ENCODE measurements at places on chromosomes 12 and 14. TPM values are rescaled to one million over a fixed set of nuclear protein-coding genes. Genes with fewer than 3 reads are reported as not detected.

GRCh38 chr12:84131076-84131475, 781.5 kb downstream of the SLC6A15 start:
- H3K36me3 ChIP-seq: no peaks in the 10 kb centered on the region
- no peak for DNase-seq
- H3K4me3 ChIP-seq: no peak overlapping the region
- H3K27me3 ChIP-seq: no peaks in the 10 kb centered on the region
- no peaks in the 10 kb centered on the region for H3K4me1 ChIP-seq
- no peak overlapping the region for H3K27ac ChIP-seq

DNA sequence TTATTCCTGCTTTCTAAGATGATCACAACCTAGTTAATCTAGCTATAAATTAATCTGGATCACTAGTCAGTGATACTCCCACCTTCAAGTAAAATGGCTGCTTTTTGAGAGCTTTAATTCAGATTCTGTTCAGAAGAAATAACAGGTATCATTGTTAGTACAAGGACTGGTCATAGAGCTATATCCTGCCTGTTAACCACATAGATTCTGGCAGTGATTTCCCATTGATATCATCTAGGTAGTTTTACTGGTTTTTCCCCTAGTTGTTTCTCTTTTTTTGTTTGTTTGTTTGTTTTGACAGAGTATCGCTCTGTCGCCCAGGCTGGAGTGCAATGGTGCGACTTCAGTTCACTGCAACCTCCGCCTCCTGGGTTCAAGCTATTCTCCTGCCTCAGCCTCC, 39.0 kb upstream of the HIF1A start:
- no peak overlapping the region for H3K4me3 ChIP-seq
- no peaks in the 10 kb centered on the region for H3K36me3 ChIP-seq
- no peaks in the 10 kb centered on the region for H3K27me3 ChIP-seq

DNA sequence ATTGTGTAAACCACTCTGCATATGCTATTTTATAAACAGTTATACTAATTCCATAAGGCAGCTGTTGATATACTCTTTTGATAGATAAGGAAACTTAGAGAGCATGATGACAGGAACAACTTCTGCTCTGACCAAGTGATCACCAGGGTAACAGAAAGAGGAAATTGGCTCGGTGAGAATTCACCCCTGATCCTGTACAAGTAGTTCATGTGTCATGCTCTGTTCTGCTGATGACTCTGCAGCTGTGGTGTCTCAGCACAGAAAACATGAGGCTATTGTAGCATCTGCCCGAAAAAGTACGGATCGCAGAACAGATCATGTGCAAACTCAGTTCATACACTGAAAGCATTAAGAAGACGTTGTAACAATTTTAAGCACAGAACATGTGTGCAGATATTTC, 345.0 kb downstream of the LRIG3 start:
- no peak overlapping the region for H3K4me3 ChIP-seq
- no peak for DNase-seq
- no peak overlapping the region for H3K27ac ChIP-seq
- H3K4me1 ChIP-seq: no peaks in the 10 kb centered on the region

- no peaks in the 10 kb centered on the region for H3K36me3 ChIP-seq
- H3K27ac ChIP-seq: no peak overlapping the region
- H3K27me3 ChIP-seq: no peaks in the 10 kb centered on the region
- H3K4me1 ChIP-seq: no peaks in the 10 kb centered on the region
- no peak for DNase-seq
These were observed 467 bp upstream of the ANHX start for GRCh38 chr12:133236144-133236543.

GRCh38 chr12:1212526-1212925, 221.5 kb downstream of the ERC1 start:
- no peaks in the 10 kb centered on the region for H3K27me3 ChIP-seq
- no peak overlapping the region for H3K27ac ChIP-seq
- DNase-seq: no peak
- no peaks in the 10 kb centered on the region for H3K36me3 ChIP-seq
- no peak overlapping the region for H3K4me3 ChIP-seq
- H3K4me1 ChIP-seq: peaks cover 30% of the 10 kb centered on the region

- no peaks in the 10 kb centered on the region for H3K36me3 ChIP-seq
- H3K27me3 ChIP-seq: no peaks in the 10 kb centered on the region
- no peak overlapping the region for H3K27ac ChIP-seq
- no peak overlapping the region for H3K4me3 ChIP-seq
These were observed 10.7 kb upstream of the C12orf76 start for GRCh38 chr12:110058875-110059615.

- no peak overlapping the region for H3K27ac ChIP-seq
- H3K27me3 ChIP-seq: no peaks in the 10 kb centered on the region
- no peak overlapping the region for H3K4me3 ChIP-seq
- H3K36me3 ChIP-seq: no peaks in the 10 kb centered on the region
- H3K4me1 ChIP-seq: no peaks in the 10 kb centered on the region
These were observed 90.1 kb upstream of the FOXG1 start for GRCh38 chr14:28676479-28676878.

- H3K4me1 ChIP-seq: peaks cover 12% of the 10 kb centered on the region
- no peak overlapping the region for H3K4me3 ChIP-seq
- no peaks in the 10 kb centered on the region for H3K36me3 ChIP-seq
- H3K27me3 ChIP-seq: no peaks in the 10 kb centered on the region
- peak overlapping the region; percentile 68 for H3K27ac ChIP-seq
These were observed 15.3 kb downstream of the KMT5A start for GRCh38 chr12:123399255-123399617.

DNA sequence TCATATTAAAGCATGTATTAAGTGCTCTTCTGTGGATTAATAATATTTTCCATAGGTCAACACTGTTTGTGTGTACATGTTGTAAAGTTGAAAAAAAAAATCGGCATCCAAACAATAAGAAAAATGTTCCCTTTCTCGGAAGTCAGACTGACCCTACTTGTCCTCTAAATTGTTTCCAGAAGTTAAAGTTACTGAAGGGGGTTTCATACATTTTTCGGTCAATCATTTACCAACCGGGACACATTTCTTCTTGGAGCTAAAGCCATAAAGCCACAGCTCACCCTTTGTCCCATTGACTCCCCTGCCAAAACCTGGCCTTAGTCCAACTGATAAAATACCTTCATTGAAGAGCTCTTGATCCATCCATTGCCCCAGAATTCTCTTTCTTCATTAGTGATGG, 230.0 kb downstream of the ANO2 start:
- H3K4me1 ChIP-seq: peaks cover 30% of the 10 kb centered on the region
- H3K4me3 ChIP-seq: no peak overlapping the region
- no peak overlapping the region for H3K27ac ChIP-seq

GRCh38 chr12:57340104-57340503, 89.1 kb upstream of the STAC3 start:
- H3K27me3 ChIP-seq: no peaks in the 10 kb centered on the region
- H3K36me3 ChIP-seq: no peaks in the 10 kb centered on the region
- peak; percentile 84 for DNase-seq
- H3K4me3 ChIP-seq: no peak overlapping the region
- peak overlapping the region; percentile 73 for H3K27ac ChIP-seq
- peaks cover 33% of the 10 kb centered on the region for H3K4me1 ChIP-seq

DNA sequence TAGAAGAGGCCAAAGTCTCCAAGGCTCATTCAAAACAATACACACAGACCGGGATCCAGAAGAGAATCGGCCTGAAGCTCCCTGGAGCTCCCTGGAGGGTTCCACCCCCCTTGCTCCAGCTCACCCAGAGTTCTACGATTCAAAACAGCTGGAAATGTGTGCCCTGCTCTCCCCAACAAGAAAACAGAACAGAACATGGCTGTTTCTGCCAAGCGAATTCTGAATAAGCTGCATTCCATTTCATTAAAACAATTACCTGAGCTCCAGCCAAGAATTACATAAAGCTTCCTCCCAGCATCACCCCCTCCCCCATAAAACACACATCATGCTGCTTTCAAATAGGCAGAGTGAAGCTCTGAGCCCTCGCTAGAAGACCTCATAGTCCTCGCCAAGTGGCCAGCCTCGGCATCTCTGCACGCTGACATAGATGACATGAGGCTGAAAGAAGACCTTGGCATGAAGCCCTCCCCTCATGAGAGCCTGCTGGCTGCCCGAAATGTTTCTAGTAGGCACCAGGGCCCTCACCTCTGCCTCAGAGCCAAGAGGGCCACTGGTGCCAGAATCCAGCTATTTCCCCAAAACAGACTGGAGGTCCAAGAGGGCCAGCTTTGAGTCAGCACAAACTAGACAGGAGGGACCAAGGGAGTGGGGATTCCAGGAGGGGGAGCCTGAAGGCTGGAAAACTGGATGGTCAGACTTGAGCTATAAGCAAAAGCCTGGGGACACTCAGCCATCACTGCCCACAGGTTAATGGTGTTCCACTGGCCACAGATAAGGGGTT, 8.3 kb downstream of the PXN start:
- peak; percentile 72 for DNase-seq
- peaks cover 98% of the 10 kb centered on the region for H3K4me1 ChIP-seq
- no peak overlapping the region for H3K4me3 ChIP-seq
- no peaks in the 10 kb centered on the region for H3K27me3 ChIP-seq

DNA sequence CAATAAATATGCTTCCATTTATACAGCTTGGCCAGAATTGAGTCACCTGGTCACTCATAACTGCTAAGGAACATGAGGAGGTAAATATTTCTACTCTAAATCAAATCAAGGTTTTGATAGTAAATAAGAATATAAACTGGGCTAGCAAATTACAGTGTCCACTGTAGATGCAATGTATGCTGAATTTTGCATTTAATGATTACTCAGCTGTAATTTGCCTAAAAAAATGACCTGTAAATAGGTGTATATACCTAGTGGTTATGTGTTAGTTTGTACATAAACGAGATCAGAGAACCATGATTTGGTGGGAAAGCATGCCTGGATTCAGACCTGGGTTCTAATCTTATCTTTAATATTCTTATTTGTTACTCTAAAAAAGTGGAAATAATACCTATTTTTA, 76.6 kb upstream of the CNTN1 start:
- H3K36me3 ChIP-seq: no peaks in the 10 kb centered on the region
- H3K4me1 ChIP-seq: no peaks in the 10 kb centered on the region
- DNase-seq: no peak
- H3K4me3 ChIP-seq: no peak overlapping the region
- H3K27me3 ChIP-seq: no peaks in the 10 kb centered on the region

- no peak overlapping the region for H3K27ac ChIP-seq
- H3K4me3 ChIP-seq: no peak overlapping the region
- H3K4me1 ChIP-seq: no peaks in the 10 kb centered on the region
- no peaks in the 10 kb centered on the region for H3K27me3 ChIP-seq
- no peak for DNase-seq
These were observed 42.2 kb upstream of the SLC6A13 start for GRCh38 chr12:304805-305204.

GRCh38 chr14:103923863-103924262, 4.4 kb upstream of the TDRD9 start:
- peak overlapping the region; percentile 67 for H3K27ac ChIP-seq
- H3K36me3 ChIP-seq: no peaks in the 10 kb centered on the region
- H3K4me3 ChIP-seq: no peak overlapping the region
- H3K4me1 ChIP-seq: peaks cover 29% of the 10 kb centered on the region
- DNase-seq: peak; percentile 46

The KRT83 gene
- total RNA-seq: not detected

The DIO3 gene
- not detected for total RNA-seq

The CAPZA3 gene
- not detected for total RNA-seq

The MGAT2 gene
- total RNA-seq: 13.1 TPM

The RASAL1 gene
- not detected for total RNA-seq

The LYZ gene
- 21.0 TPM for total RNA-seq

The ZNF385A gene
- 4.4 TPM for total RNA-seq

The IRAK3 gene
- total RNA-seq: 4.0 TPM

The CCDC177 gene
- total RNA-seq: not detected

The LBHD2 gene
- not detected for total RNA-seq

The DLST gene
- total RNA-seq: 226 TPM

The TMEM119 gene
- 3.0 TPM for total RNA-seq

The OASL gene
- total RNA-seq: 2.0 TPM

The MDP1 gene
- total RNA-seq: 22.9 TPM

The NINJ2 gene
- 8.5 TPM for total RNA-seq

The PLEKHG7 gene
- total RNA-seq: not detected
